Smooth muscle cell of bladder (primary cell): ENCODE measurements at places on chromosomes 11 and 22. TPM values are rescaled to one million over a fixed set of nuclear protein-coding genes. Genes with fewer than 3 reads are reported as not detected.

The IRAG1 gene
- 14.4 and 22.9 TPM in 2 replicates for total RNA-seq

The MUC5AC gene
- total RNA-seq, result not detected in 2 replicates

The MMP13 gene
- total RNA-seq, result not detected in 2 replicates

The LDHAL6A gene
- not detected in 2 replicates for total RNA-seq

The APOBEC3C gene
- 5.6 and 7.5 TPM in 2 replicates for total RNA-seq

The DDI1 gene
- under 0.01 TPM in 1 of 2 replicates, not detected in the other for total RNA-seq

The SYCE3 gene
- total RNA-seq, result 0.37 and 0.85 TPM in 2 replicates

The PDE3B gene
- total RNA-seq, result 1.4 and 3.1 TPM in 2 replicates

The OR51S1 gene
- total RNA-seq, result not detected in 2 replicates

The CD81 gene
- total RNA-seq, result 170 and 238 TPM in 2 replicates

The CEP126 gene
- 1.1 and 1.3 TPM in 2 replicates for total RNA-seq

The KCNK4 gene
- not detected in 2 replicates for total RNA-seq

The CCDC89 gene
- 3.3 and 4.3 TPM in 2 replicates for total RNA-seq

The EIF4G2 gene
- 560 and 655 TPM in 2 replicates for total RNA-seq

The POU2AF2 gene
- total RNA-seq, result not detected in 2 replicates

The TRIM49 gene
- not detected in 2 replicates for total RNA-seq

The NCAM1 gene
- 0.14 and 0.28 TPM in 2 replicates for total RNA-seq

The CUL5 gene
- total RNA-seq, result 34.1 and 35.4 TPM in 2 replicates

The LMNTD2 gene
- 0.28 TPM in 2 replicates for total RNA-seq

The CLMP gene
- 123 and 150 TPM in 2 replicates for total RNA-seq

The CPT1B gene
- total RNA-seq, result 1.00 and 2.3 TPM in 2 replicates

The SLC22A9 gene
- total RNA-seq, result not detected in 2 replicates
